Stimulated activated CD4-positive, alpha-beta T cell treated with anti-CD3 and anti-CD28 coated beads, Interleukin-15, amount 100 ng/mL, for 1 hour (primary cell): ENCODE measurements at places on chromosomes 12 and 14.

GRCh38 chr14:67442139-67442906, 30.4 kb upstream of the PLEK2 start:
- DNase-seq = no peak

GRCh38 chr14:24954037-24954699, 95.8 kb downstream of the STXBP6 start:
- no peak for DNase-seq

DNA sequence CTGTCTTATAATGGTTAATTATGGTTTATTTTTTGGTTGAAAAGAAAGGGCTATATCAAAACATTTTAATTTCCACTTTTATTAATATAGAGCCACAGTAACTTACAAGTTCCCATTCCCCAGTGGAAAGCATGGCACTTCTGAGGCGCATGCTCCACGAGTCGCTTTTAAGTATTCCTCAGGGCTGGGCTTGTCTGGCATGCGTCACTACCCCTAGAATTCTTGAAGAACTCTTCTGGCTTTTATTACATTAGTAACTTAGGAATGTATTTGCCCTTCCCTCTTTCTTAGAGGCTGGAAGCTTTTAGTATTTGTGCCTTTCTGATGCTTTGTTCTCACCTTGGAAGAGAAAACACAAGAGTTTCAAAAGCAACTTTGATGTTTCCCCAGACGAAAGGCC, 81.1 kb downstream of the ESR2 start:
- no peak for DNase-seq

DNA sequence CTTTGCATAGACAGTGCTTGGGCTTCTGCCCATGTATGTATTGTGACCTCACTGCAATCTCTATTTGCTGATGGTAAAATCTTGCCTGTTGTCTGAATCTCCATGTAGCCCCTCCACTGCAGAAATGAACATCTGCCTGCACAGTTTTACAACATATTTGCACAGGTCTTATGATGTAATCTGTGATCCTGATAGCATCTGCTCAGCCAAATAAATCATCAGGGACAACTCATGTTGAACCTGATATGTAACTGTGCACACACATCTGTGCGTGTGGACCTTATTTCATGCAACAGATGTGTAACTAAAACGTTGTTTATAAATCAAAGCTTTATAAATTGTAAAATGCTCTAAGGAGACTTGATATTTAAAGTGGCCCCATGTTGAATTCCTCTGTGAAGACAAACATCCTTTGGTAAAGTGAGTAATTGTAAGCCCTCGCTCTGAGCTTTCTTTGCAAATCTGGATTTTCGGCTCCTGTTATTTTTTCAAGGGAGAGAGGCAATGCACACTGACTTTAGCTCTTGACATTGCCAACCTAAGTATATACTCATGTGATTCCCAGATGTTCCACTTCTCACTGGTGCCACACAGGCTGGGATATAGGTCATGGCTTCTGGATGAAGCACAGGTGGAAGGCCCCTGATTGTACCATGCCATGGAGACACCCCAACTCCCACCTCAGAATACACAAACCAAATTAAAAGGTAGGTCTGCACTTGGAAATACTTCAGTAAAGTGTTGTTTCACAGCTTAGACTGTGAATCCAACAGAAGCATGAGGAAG, 371.3 kb downstream of the GRIN2B start:
- DNase-seq = no peak

GRCh38 chr14:85093631-85094330, 436.2 kb upstream of the FLRT2 start:
- DNase-seq = no peak

DNA sequence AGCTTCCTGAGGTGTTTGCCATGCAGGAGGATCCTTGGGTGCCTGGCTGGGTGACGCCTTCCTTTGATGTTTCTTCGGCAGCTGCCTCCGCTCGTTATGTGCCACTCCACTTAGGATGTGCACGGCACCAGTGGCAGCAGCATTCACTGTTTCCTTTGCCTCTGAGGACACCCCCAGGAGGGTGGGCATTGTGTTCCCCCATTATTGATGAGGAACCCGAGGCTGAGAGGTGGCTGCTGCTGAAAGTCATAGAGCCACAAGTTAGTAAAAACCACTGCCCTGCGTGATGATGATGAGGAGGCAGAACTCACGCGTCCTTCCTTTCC, 41.2 kb downstream of the EP400 start:
- no peak for DNase-seq

- DNase-seq = no peak
Measured at GRCh38 chr14:51860825-51861499, 550 bp downstream of the GNG2 start.

- no peak for DNase-seq
Measured at GRCh38 chr14:94907626-94908261, 137.8 kb upstream of the GSC start.

DNA sequence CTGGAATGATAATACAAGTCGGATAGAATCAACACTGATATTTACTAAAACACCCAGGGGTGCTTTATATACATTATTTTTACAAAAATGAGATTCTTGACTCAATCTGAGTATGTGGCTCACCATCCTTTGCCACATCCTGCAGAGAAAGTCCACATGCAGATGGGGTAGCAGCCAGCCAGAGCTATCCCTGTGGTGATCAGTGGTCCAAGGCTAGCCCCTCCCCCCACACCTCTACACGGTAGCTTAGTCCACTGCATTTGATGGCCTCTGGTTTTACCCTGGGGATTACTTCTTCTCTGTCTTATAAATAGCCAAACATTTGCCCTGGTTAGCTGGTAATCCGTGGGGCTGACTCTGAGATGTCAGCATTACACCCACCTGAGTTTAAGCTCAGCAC, 28.1 kb upstream of the TTC7B start:
- no peak for DNase-seq
